ENCODE measurements at places on chromosomes 7 and 10.

DNA sequence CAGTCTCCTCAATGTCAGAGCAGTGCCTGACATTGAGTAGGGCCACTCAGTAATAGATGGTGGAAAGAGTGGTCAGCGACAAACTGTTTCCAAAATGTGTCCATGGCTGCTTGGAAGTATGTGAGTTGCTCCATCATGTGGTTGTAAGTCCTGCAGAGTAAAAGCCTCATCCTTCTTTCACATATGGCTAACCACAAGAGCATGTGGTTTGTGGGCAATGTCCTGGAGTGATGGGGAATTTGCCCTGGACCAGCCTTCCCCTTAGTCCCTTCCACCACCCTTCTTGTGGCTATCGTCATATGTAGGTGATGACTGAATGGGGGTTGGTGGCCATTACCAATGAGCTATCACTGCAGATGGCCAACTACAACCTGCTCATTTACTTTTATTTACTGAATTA, 33.0 kb upstream of the PLXNA4 start:
- DNase-seq: no peak

GRCh38 chr10:133199488-133199885, 30.5 kb upstream of the UTF1 start:
- DNase-seq: no peak

DNA sequence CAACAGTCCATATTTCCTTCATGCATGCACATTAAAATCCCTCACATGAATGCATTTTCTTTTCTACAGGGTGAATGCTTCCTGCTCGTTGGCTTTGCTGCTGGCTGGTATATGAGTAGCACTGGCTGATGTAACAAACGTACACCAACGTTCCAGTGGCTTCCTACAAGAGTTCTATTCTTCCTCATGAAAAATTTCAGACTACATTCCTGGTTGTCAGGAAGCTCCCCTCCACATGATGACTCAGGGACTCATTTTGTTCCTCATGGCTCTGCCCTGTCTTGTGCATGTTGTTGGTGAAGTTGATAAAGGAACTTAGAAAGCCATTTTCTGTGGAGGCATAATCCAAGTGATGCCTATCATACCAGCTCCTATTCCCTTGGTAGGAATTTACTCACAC, 470.7 kb upstream of the KLF6 start:
- no peak for DNase-seq

GRCh38 chr7:141630621-141631020, 71.3 kb downstream of the DENND11 start:
- no peak for DNase-seq

GRCh38 chr10:670038-670437, 19.4 kb downstream of the DIP2C start:
- no peak for DNase-seq

GRCh38 chr7:141013345-141013715, 1.4 kb downstream of the MRPS33 start:
- DNase-seq: no peak

DNA sequence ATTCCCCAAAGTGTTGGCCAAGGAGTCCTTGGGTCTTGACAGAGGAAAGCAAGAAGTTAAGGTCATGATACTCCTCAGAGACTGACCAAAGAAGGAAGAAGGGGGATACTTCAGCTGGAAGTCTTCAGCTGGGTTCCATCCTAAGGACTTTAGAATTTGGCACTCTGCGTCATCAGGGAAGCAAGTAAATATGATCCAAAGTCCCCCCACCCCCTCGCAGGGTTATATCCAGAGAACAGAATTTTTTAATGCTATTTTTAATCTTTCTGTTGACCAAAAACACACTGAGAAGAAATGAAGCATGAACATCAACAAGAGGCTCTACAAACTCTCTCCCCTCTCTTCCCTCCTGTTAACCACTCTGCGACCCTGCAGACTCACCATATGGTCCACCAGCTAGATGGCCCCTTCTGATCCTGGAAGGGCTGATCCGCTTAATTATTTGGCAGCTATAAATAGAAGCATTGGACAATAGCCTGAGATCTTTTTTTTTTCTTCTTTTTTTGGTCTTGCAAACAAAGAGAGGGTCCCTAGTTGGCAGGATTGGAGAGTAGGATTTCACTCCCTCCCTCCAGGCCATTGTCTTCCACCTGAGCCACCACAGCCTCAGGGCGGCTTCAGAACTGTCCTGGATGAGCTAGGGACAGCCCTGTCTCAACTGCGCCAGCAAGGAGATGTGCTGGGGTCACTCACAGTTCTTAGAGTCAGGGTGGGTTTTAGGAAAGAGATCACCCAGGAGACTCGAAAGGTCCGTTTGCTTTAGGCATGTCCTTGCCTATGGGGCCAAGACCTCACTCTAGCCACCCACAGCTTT, 196.0 kb downstream of the KCNMA1 start:
- DNase-seq: no peak
